ENCODE measurements at places on chromosomes 7 and 10.

GRCh38 chr10:76302961-76303630, 871.7 kb downstream of the LRMDA start:
- no peak for DNase-seq

- no peak for DNase-seq
Measured at GRCh38 chr10:127196282-127197153, at the start of gene INSYN2A. INSYN2A (minus strand) TSS chr10:127196591; CDS start chr10:127176395, 20,196 bp downstream.

DNA sequence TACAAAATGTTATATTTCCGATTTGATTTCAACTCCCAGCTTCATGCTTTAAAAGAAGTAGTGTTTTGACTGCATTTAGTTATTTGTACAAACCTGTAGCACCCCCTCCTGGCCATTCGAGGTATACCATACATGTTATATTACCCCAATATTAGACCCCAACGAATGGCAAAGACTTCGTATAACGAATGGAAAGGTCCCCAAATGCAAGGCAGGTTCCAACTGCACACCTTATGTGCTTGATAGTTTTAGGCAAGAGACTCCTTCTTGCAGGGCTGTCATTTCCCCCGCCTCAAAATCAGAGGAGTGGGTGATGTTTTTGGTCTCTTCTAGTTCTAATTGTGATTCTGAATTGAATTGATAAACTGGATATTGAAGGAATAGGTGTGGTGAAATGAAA, 101.1 kb upstream of the TARP start:
- DNase-seq = peak; percentile 58

GRCh38 chr10:97737770-97738265, 890 bp downstream of the ZFYVE27 start:
- no peak for DNase-seq

DNA sequence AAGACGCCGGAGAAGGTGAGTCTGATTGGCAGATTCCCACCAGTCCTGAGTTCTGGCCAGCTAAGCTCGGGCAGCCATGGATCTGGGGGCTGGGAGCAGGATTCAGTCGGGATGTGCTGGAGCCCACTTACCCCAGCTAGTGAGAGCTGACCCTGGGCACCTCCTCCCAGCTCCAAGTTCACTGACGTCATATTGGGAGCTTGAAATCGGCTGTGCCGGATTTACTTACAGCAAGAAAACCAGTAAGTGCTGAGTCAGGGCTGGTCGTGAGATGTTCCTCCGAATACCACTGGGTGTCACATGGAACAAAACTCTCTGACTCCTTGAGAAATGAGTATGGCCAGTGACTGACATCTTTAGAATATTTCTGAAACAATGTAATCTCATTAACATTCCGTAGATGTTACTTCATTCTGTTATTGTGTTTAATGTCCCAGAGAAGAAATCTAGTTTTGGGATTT, 621.2 kb downstream of the SDK1 start:
- DNase-seq = no peak

DNA sequence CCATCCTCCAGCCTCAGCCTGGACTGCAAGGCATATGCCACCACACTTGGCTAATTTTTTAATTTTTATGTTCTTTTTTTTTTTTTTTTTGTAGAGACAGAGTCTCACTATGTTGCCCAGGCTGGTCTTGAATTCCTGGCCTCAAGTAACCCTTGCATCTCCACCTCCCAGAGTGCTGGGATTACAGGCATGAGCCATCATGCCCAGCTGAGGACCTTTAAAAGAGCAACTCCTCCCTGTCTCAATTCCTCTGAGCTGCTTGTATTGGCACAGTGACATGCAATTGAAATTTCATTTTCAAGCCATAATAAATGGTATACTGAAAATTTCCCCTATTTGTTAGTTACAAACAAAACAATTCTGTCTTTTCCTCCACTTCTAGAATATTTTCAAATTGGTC, 19.5 kb downstream of the DNAJB9 start:
- no peak for DNase-seq

DNA sequence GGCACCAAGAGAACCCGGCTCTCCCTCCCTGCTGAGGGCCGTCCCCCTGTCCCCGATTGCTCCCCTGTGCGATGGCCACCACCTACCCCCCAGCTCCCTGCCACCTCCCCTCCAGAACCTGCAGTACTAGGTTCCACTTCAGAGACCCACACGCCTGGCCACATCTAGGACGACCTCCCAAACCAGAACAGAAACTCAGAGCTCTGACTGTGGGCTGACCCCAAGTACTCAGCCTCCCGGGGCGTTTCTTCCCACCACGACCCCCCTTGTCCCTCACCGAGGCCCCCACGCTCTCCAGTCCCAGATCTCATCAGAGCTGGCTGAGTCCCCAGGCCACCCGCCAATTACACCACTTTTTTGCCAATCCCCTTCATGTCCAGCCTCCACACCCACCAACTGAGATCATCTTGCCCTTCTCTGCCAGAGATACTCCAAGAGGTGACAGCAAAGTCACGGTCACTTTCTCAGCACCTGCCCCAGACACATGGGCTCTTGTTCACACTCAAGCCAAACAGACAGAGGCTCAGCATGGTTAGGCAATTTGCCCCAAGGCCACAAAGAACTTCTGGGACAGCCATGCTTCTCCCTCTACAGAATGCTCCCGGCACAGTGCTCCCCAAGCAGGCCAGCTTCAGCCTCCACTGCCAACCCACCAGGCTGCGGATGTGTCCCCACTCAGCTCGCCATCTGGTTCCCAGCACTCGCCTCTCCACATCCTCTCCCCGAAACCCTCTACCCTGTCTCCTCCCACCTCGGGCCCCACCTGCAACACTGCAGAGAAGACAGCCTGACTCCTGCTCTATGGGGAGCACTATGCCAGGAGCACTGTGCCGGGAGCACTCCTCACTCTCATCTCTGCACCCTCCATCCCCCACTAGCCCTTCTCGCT, 4.7 kb downstream of the TMEM120A start:
- no peak for DNase-seq

- DNase-seq = no peak
Measured at GRCh38 chr7:41701068-41701941, 1.6 kb downstream of the INHBA start.

DNA sequence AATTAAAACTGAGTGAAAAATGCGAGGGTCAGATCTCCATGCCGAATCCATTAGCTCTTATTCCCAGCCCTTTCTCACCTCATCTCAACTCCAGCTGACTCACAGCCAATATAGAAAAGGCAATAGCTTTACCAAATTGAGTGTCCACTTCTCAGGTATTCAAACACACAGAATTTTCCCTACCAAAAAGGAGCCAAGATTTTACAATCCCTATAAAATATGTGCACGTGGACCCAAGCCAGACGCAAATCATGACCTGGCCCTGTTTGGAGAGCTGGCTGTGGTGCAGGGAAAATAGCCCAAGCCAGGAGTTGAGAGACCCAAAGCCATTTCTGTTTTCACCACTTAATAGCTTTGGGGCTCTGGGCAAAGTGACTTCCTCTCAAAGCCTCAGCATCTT, 379.7 kb upstream of the AUTS2 start:
- DNase-seq = no peak

- no peak for DNase-seq
Measured at GRCh38 chr10:34526186-34526585, 288.9 kb downstream of the PARD3 start.

- no peak for DNase-seq
Measured at GRCh38 chr10:72470666-72471065, 115.9 kb upstream of the DNAJB12 start.

- DNase-seq = no peak
Measured at GRCh38 chr10:103175580-103176285, 17.3 kb downstream of the NT5C2 start.

DNA sequence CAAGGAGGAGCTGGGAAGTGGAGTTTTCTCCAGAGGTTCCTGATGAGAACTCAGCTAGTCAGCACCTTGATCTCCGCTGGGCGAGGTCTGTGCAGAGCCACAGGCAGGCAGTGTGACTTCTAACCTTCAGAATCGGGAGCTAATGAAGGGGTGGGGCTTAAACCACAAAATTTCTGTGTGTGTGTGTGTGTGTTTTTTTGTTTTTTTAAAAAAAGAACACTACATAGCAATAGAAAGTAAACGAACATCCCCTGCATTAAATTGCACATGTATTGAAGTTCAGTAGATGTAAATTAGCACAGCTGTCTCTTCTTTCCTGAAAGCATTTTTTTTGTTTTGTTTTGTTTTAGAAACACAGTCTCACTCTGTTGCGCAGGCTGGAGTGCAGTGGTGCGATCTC, 46.2 kb downstream of the RBM17 start:
- DNase-seq = no peak

GRCh38 chr10:96719200-96719599, 1.1 kb downstream of the PIK3AP1 start:
- no peak for DNase-seq

GRCh38 chr10:123808286-123808685, 83.3 kb downstream of the CPXM2 start:
- no peak for DNase-seq

DNA sequence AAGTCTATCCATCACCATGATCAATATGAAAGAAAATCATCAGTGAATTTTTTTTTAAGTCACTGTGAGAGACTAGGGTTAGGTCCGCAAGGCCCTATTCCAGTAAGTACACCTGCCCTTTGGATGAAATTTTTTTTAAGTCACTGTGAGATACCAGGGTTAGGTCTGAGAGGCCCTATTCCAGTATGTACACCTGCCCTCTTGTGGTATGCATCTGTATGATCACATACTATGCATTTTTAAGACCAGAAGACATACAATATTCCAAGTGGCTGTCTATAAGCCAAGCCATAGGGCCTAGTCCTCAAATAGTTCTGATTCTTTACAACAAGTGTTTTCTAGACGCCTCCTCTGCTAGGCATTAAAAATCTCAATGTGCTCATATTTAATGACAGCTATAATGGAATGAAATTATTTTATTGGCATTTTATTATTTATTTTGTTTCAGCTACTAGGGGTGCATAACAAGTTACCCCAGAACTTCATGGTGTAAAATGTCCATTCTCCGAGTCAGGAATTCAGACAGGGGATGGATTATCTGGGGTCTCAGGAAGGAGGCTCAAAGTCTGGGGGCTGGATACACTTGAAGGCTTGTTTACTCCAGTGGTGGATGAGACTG, 53.1 kb downstream of the TEX36 start:
- DNase-seq = no peak

- no peak for DNase-seq
Measured at GRCh38 chr7:3780016-3780415, 479.0 kb downstream of the SDK1 start.

GRCh38 chr10:133207627-133208026, 22.4 kb upstream of the UTF1 start:
- no peak for DNase-seq

DNA sequence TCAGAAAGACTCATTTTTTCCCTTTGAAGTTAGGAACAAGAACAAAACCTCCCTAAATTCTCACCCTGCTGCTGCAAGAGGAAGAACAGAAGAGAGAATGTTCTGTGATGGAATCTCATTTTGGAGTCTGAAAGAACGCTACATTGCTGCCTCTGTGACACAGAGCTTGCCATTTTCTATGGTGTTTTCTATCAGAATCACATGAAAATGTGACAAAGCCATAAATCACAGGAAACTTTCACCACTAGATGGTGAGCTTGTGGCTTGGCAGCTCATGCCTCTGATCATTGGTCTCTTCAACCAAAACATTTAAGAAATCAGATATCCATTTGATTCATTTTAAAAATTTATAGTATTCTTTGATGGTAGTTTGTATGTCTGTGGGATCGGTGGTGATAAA, 82.9 kb downstream of the CADPS2 start:
- no peak for DNase-seq

DNA sequence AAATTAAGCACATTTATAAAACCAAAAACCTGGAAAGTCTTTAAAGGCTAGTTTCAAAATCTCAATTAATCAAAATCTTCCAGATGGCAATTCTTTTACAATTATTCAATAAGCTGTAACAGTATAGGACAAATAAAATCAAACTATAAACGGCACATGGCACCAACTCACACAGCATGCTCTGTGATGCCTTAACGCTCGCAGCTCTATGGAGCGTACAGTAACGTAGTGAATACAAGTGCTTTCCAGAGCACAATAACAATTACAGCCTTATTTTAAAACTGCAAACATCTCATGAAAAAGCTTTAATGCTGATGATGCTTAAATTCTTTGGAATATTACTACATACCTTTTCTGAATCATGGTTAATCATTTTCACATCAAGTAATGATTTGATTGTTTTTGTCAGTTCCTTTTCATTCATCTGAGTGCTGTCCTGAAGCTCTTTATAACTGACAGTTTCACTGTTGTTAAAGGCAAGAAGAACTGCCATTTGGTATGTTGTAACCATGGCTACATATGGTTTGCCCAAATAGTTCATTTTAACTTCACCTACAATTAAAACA, 74.2 kb downstream of the CUL2 start:
- DNase-seq = no peak

DNA sequence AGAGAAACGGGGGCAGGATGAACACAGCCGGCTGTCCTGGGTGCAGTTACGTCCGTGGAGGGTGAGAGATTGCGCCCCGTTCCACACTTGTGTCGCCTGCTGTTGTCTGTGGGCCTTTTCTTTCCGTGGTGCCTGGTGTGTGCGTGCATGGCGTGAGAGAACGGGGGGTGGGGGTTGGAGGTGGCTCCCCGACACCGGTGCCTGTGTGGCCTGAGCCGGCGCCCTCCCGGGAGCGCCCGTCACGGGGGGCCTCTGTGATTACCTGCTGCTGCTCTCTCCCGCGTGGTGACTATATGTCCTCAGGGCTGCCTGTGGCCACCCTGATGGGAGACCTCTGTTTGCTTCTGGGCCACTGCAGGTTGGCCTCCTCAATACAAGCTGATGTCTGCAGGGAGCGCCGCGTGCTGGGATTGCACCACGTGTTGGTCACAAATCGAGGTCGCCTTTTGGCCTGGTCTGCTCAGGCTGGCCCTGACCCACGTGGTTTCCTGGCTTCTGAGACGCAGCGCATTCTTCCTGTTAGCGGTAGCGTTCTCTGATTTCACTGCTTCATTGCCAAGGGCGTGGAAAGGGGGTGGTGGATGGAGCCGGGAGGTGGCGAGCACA, 10.9 kb upstream of the AP5Z1 start:
- DNase-seq = no peak

GRCh38 chr7:77416621-77417371, 647 bp upstream of the GSAP start:
- DNase-seq = no peak

- DNase-seq = no peak
Measured at GRCh38 chr7:158362912-158363905, 224.4 kb downstream of the PTPRN2 start.
